ENCODE measurements at places on chromosomes 5 and 9.

DNA sequence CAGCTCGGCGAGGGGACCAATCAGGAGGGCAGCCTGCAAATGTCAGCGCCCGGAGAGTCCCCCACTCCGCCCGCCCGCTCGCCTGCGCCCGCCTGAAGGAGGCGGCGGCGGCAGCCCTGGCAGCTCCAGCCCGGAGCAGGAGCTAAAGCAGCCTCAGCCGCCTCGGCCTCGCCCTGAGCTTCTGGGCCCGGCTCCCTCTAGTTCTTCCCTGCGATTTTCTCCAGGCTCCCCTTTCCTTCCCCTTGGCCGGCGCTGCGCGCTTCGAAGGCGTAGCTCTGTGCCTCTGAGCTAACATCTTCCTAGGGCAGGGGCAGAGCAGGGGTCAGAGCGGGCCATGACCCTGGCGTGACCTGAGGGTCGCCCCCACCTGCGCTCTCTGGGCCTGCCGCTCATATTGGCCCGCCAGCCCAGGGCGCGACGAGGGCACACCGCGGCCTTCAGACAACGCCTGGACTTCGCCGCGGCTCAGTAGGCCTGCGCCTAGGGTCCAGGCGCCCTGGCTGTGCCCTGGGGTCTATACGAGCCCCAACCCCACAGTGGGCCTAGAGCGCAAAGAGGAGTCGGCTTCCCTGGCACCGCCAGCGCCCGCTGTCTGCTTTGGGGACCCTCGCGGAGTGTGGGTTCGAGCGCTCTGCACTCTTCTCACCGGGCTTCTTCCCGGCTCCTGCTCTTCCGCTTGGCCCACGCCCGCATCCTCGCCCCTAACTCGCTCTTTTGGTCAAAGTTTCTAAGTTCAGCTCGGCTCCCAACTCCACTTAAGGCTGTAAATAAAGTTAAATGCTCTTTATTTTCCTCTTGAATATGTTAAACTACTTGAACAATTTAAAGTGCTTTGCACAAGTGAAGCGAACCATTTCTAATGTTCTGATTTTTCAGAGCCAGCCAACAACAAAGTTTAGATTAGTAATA lies 504 bp upstream of the OTP start:
- no peak for DNase-seq

- DNase-seq = no peak
Observed at GRCh38 chr5:109655841-109656240, 33.9 kb upstream of the MAN2A1 start.

GRCh38 chr5:127216898-127217675 lies 73.5 kb upstream of the MEGF10 start:
- DNase-seq = no peak

GRCh38 chr9:124343533-124344290 lies 71.5 kb downstream of the PSMB7 start:
- no peak for DNase-seq

DNA sequence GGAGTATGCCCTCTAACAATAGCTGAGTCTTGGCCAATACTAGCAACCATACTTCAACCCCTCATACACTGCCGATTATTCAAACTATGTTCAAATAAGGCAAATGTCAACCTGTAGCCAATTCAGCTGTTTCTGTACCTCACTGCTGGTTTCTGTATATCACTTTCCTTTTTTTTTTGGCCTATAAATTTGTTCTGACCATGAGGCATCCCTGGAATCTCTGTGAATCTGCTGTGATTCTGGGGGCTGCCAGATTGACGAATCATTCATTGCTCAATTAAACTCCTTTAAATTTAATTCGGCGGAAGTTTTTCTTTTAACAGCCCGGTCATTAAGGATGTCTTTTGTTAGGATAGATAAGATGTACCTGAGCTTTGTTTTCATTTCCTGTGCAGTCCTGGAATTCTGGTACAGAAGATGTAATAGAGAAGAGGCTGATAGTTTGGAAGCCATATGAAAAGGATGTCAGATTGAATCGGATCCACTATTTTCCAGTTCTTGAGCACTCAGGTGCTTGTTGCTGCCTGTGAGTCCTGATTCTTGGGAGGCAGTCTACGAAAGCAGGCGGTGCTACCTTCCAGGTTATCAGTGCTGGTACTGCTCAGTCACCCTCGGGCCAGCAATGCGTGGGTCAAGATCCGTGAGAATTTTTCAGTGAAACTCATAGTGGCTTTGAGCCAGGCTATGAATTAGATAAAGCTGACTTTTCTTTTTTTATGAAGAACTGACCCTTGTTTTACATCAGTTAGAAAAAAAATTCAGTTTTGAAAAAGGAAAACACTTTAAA lies 106.2 kb upstream of the TUT7 start:
- no peak for DNase-seq

DNA sequence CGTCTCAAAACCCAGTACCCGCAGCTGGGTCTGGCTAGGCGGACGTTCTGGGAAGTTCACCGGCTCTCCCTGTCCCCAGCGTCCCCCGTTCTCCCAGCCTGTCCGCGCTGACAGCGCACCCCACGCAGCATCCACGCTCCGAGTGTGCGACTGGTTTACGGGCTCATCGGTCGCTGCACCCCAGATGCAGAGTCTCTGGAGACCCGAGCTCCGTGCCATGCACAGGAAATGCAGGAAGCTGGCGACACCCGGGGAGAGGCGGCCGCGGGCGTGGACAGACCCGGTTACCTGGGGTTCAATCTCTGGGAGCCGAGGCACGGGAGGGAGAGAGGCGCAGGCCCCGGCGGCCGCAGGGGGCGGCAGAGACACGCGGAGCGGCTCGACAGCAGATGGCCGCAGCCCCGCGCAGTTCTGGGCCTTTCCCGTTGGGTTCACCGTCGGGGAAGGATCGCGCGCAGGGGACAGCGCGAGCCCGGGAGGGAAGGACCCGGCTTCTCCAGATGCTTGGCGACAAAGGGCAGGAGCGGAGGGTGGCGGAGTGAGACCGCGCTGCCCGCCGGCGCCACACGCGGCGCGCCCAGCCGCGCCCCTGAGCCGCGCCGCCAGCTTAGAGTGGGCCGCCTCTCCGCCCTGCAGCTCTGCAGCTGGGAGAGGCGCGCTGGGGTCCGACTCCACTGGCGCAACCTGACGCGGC lies 558 bp downstream of the SHROOM1 start:
- peak; percentile 79 for DNase-seq

DNA sequence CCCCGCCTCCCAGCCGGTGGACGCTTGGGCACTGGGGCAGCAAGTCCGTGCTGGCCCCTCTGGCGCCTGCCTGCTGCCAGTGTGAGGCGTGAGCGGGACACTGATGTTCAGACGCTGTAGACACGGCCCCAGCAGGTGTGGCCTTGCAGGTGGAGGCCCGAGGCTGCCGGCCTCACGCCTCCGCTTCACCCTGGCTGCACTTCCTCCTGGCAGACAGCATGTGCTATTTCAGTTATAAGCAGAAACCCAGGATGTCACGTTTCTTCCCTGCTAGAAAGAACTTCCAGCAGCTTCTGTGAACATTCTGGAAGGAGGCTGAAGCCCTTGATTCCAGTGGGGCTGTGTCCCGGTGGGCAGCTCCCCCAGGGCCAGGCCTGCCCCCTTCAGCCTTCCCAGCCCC lies 114.8 kb upstream of the FCN2 start:
- no peak for DNase-seq

DNA sequence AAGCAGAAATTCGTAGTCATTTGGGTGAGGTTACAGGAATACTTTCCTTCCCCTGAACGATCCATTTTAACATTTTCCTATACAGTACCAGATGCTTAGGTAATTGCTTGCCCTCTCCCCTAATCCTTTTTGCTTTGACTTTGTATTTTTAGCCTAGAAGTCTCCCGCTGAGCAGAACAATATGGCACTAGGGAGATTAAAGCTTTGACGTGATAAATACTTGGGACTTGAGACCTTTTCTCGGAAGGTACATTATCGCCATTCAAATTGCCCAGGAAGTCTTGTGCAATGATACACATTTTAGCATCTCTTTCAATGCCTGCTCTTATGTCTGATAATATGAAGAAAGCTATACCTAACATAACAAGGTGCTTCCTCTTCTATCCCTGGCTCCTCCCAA lies 22.9 kb upstream of the SPATA31C2 start:
- no peak for DNase-seq

DNA sequence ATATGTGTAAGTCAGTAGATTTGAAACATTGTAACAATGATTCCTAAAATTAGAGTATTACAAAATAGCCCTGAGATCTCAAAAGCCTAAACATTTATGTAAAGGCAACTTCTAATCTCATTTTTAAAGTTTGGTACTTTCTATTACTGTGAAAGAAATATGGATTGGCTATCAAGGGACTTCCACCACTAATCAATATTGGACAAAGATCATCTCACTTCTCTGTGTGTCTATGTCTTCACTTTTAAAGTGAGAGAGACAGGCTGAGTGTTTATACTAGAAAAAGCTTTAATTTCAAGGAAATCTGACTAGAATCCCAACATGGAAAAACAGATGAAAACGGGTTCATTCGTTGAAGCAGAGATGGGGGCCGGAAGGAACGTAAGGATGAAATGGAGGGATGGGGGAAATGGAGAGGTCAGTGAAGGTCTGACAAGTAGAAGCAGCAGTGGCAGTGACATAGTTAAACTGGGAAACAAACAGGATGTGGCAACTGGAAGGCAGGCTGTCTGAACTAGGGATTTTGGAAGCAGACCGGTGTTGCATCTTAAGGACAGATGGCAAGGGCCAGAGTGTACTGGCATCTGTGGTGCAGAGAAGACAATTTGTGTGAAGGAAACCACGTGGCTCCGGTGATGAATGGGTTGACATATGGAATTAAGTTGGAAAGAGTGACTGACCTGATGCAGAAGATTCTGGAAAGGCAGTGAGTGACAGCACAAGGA lies 60.8 kb downstream of the PDE4D start:
- no peak for DNase-seq

GRCh38 chr5:111829701-111830100 lies 72.7 kb upstream of the NREP start:
- DNase-seq = no peak

GRCh38 chr9:24832307-24832706 lies 286.6 kb upstream of the IZUMO3 start:
- DNase-seq = peak; percentile 2

Measured in NB4 (cell line).